Ureter (tissue), 1 donor: ENCODE measurements at places on chromosomes 13 and 19. TPM values are rescaled to one million over a fixed set of nuclear protein-coding genes. Genes with fewer than 3 reads are reported as not detected.

DNA sequence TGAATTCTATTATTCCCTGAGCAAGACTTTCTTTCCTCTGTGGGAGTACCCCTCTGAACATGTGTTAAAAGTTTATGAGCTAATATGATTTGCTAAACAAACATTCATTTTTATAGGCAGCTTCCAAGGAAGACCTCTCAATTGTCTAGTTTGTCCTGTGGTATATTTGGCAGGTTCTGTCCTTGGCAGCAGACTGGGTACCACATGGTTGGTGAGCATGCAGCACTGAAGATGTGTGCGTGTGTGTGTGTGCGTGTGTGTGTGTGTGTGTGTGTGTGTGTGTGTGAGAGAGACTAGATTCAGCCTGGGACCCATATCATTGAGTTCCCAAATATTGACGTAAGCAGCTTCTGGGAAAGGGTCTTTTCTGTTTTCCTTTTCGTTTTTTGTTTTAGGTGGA is 24.0 kb downstream of the FGF9 start:
- DNase-seq: no peak

DNA sequence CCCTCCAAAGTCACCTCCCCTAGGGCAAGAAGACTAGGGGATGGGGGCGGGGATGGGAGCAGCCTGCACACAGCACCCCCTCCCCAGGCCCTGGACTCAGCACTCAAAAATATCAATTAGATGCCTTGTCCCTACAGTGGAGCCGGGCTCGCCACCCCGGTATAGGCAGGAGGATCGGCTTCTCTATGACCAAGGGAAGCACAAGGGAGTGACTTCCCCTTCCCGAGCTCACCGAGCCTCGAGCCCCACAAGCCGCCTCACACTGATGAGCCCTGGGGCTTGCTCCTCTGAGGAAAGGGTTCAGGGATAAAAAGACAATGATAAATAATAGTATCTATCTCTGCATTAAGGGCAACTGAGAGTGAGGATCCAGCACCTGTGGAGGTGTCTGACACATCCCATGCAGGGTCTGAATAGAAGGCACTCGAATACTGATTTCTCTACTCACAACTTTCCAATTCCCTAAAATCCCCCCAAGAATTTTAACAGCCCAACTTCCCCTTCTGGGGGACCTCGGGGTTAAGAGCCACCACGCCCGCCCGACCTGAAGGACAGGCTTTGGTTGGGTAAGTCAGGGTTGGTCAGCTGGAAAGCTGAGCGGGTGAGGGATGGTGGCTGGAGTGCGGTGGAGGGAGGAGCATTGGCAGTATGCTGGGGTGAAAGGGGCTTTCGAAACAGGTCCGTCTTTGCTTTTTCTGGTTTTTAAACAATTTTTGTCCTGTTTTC is 51.3 kb downstream of the STK24 start:
- no peak for DNase-seq

GRCh38 chr19:279231-279630 is 12.0 kb downstream of the PLPP2 start:
- no peak for DNase-seq

DNA sequence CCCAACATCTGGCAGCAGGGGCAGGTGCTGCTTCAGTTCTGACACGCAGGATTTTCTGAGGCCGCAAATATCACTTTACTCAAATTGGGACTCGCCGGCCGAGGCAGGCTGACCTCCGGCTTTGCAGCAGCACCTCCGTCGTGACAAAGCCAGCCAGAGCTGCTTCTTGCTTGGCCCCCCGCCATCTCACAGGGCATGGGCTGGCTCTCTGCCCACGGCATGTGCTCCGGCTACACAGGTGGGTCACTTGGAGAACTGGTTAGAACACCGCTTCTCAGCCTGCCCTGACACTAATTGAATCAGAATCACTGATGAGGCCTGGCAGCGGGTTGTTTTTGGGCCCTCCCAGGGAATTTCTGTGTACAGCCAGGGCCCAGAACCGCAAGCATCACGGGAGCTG is 112.3 kb downstream of the SLC7A1 start:
- peak; percentile 77 for DNase-seq

DNA sequence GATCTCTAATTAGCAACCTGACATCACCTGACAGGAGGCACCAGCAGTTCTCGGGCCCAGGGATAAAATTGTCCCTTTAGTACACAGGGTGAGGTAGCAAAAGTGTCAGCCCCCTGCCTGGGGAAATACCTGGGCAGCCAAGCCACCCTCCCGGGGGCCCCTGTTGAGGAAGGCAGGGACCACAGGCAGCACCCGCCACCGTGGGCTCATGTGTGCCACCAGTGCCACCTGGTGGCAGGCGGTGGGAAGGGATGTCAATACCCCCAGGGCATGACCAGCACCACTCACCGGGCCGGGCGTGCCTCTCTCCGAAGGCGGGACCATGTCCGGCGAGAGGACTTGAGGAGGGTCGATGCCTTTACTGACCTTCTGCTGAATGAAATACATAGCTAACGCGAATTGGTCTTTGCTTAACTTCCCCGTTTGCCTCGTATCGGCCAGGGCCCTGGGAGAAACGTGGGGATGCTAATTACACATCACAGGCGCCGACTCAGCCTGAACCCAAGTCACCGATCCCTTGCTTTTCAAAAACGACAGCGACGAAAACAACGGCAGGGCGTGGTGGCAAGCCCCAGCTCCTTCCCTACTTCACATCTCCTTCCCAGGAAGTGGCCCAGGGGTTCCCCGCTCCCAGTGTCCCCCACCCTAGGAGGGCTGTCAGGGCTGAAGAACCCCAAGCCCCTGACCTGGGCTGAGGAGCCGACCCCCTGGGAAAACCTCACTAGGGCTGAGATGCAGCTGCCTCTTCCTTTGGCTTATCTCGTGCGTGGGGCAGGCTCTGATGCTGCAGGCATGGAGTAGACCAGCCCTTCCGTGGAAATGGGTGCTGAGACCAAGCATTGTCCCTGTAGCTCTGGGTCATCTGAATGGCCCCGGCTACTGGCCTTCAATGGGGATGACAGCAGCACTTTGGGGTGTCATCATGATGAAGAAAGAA is 53.8 kb downstream of the EPS15L1 start:
- peak; percentile 60 for DNase-seq

- DNase-seq: no peak
Measured at GRCh38 chr13:76160506-76160905, 524.4 kb downstream of the LMO7 start.

RFPL4AL1 gene
- not detected for total RNA-seq

ZNF420 gene
- total RNA-seq: 12.5 TPM

CGB2 gene
- total RNA-seq: not detected

UBE2L5 gene
- total RNA-seq: not detected
